H4 (cell line): ENCODE measurements at places on chromosomes 13 and 19. TPM values are rescaled to one million over a fixed set of nuclear protein-coding genes. Genes with fewer than 3 reads are reported as not detected.

DNA sequence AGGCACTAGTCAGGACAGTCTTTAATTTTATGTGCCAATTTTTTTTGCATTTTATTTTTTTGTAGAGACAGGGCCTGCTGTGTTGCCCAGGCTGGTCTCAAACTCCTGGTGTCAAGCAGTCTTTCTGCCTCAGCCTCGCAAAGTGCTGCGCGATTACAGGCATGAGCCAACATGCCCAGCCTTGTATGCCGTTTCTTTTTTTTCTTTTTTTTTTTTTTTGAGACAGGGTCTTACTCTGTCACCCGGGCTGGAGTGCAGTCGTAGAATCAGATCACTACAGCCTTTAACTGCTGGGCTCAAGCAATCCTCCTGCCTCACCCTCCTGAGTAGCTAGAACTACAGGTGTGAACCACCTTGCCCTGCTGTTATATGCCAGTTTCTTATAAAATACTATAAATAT lies 26.4 kb downstream of the BORA start:
- no peak for DNase-seq

DNA sequence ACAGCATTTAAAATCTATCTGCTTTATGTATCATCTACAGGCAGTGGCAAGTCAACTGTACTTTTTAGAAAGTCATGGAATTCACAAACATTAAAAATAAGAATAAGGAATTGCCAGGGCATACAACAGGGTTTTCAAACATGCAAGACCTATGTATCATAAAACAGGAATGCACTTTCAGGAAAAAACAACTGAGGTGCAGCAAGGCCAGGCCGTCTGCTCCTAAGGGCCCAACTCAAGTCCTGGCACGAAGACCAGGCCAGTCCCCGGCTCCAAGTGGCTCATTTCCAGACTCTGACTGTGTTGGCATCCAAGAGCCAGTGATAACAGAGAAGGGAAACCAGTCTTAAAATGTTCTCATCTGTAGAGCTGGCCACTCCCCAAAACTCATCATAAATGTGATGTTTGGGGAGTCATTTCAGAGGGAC lies 7.1 kb downstream of the RFX2 start:
- no peak for DNase-seq

GRCh38 chr13:33125821-33126570 lies 109.8 kb downstream of the KL start:
- DNase-seq: peak; percentile 75

DNA sequence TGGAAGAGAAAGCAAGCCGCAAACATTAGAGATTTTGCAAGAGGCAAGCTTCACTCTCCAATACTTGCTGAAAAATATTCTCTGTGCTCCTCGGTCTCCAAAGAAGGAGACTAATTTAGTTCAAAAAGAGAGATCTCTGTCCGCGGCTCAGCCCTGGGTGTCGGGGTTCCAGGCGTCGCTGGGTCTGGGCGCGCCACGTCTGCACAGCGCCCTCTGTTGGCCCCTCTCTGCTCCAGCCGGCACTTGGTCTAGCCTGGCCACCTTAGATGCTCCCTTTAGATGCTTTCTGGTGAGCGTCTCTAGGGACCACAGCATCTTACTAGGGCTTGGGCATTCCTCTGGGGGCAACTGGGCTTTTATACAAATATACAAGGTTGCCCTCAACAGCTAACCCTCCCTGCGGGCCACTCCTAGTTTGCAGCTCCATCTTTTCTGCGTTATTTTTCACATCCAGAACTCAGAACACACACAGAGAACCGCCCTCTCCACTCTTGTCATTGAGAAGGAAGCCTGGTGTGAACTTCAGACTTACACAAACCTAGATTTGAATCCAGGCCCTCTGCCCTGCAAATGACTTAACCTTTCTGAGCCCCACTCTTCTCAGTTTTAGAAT lies 78.3 kb downstream of the CYSLTR2 start:
- peak; percentile 8 for DNase-seq

DNA sequence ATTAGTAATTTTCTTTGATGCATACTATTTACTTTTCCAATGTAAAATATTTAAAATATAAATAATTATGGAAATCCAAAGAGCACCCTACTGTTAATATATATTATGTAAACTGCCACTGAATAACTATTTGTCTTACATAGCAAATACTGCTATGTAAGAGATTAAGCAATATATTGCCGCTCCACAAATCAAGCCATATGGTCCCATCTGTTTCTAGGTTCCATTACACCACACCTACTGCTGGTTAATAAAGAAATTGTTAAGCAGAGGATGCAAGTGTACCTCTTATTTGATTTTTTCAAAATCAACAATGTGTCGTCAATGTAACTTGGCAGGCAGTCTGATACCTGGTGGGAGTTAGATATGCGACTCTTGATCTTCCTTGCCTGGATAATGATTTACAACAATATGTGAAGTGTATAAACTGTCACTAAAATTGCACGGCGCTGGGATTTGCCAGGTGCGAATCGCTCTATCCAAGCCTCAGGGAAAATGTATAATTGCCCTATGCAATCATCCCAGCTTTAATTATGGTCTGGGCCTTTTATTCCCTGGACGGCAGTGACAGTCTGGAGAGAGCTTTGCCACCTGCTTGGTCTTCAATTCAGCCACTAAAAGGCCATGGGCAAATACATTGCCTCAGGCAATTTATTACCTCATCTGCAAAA lies 16.0 kb downstream of the SMAD9 start:
- DNase-seq: no peak

GRCh38 chr13:61695147-61695546 lies 279.5 kb upstream of the PCDH20 start:
- no peak for DNase-seq

- no peak for DNase-seq
Measured at GRCh38 chr13:103517066-103517767, 451.0 kb upstream of the SLC10A2 start.

DNA sequence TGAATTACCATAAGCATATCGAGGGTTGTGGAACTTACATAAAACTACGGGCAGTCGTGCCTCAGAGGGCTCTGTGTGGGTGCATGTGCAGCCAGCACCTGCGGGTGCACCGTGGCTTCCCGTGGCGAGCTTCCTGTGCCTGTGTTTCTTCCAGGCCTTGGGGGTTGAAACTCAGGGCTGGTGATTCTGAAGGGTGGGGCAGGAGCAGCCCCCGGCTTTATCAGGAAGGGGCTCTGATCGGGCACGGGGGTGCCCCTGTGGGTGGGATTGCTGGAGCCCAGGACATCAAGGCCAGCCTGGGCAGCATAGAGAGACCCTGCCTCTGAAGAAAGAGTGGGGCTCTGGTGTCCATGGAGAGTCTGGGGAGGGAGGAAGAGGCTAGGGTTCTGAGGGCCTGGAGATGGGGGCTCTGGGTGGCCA lies 11.1 kb downstream of the ATP4B start:
- DNase-seq: no peak

GRCh38 chr13:73970421-73971055 lies 163.7 kb downstream of the KLF12 start:
- DNase-seq: no peak

Gene ZNF493
- total RNA-seq: 3.6 and 8.9 TPM in 2 replicates

Gene ZNF136
- 2.2 and 5.1 TPM in 2 replicates for total RNA-seq

Gene ADPRHL1
- total RNA-seq: 0.23 and 1.3 TPM in 2 replicates

Gene FAM124A
- total RNA-seq: 0.55 and 1.0 TPM in 2 replicates

Gene DDA1
- 20.0 and 34.3 TPM in 2 replicates for total RNA-seq
